ENCODE measurements at places on chromosomes 1 and 21.
A peak's percentile ranks its signal among the peaks of the same experiment; 100 is the strongest.

GRCh38 chr1:211420389-211420788 lies 71.6 kb downstream of the RD3 start:
- no peak for DNase-seq

DNA sequence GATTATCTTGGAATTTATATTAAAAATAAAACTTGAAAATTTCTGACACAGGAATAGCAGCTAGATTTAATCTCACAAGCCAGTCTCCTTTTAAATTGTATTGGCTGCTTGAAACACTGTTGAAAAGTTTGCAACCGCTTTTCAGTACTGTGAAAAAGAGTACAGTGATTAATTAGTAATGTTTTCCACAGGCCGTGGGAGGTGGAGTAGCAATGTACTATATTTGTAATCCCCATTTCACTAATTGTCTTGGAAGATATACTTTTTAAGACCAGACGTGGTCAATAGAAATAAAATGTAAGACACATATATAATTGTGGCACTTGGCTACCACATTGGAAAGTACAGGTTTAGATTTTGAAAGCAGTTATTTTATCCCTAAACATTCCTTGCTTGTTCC lies 40.8 kb upstream of the MYOCOS start:
- DNase-seq, result peak; percentile 7

GRCh38 chr21:18274370-18274769 lies 29.7 kb downstream of the CHODL start:
- no peak for DNase-seq

- no peak for DNase-seq
Measured at GRCh38 chr1:178723546-178723945, 1.5 kb upstream of the RALGPS2 start.

DNA sequence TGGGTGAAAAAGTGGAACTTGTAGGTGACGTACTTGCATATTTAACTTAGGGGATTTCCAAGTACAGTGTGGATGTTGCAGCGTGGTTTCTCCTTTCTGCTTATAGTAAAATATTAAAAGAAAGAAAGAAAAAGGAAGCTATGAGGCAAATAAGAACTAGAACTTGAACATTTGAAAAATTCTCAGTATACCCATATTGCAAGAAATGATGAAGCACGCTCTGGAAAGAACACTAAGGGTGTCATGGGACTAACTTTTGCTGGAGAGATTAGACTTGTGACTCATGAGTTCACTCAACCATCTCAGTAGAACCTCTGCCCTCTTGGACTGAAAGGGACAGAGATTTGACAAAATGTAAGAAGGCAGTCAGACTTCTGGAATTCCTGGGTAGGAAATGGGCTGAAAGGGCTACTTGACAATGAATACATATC lies 704.5 kb upstream of the ADGRL4 start:
- DNase-seq, result no peak

GRCh38 chr1:76379506-76379905 lies 305.0 kb downstream of the ST6GALNAC3 start:
- no peak for DNase-seq

GRCh38 chr1:30318413-30318812 lies 405.0 kb downstream of the MATN1 start:
- no peak for DNase-seq

DNA sequence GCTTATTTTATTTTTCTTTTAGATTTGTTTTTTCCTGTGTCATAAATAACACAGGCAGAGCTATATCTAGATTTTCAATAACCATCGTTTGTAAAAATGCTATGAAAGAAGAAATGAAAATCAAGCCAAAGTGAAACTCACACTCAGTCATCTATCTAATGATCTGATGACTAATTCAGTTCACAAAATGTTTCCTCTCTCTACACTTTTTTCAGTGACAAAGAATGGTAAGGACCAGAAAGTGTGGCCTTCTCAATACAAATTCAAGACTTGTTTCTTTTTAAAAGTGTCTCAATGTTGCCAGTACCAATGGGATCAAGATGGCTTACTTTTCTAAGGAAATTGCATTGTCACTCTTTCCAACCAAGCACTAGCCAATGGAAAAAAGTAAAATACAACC lies 282.8 kb upstream of the PKN2 start:
- no peak for DNase-seq

- no peak for DNase-seq
Measured at GRCh38 chr1:69175053-69175452, 392.7 kb upstream of the LRRC7 start.

- DNase-seq, result no peak
Measured at GRCh38 chr21:43619344-43619743, 39.9 kb downstream of the HSF2BP start.

DNA sequence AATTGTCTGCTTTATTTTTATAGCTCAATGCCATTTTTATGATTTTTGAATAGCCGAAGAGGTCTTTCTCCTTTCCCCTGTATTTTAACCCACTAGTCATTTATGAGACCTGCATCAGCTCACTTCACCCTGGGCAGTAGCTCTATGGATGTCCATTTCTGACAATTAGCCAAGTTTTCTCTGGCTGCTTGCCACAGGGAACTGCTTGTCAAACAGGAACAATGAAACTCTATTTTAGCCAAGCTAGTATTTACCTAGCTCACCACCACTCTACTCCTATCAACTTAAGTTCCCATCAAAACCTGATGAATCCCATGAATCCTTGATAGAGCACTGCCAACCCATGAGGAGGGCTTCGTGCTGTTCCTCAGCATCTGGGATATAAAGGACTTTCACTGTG lies 406.7 kb downstream of the RWDD3 start:
- DNase-seq, result no peak

- no peak for DNase-seq
Measured at GRCh38 chr1:166981589-166981988, 6.2 kb upstream of the ILDR2 start.

DNA sequence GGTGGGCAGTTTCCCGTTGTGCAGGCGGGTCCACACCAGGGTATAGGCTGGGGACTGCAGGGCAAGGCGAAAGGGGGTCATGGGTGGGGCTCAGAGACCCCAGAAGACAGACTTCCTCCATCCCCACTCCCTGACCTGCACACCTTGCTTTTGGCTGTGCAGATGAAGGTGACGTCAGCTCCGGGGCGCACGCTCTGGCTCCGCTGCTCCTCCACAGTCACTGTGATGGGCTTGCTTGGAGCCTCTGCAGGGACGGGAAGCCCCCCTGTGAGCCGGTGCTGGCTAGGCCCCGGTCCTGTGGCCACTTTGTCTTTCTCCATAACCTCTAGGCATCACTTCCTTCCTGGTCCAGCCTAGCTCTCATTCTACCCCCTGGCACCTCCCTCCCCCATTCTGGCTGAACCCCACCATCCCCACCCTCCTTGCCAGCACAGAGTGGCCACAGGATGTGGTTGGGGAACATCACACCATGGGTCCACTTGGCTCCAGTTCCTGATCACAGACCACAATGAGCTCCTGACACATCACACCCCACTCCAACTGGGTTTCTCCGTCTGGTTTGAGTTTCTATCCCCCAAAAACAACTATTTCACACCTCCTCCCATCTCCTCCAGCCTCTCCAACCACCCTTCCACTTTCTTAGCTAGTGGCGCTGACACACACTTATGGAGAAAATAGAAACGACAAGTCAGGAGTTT lies 45.2 kb downstream of the LDLRAD2 start:
- DNase-seq, result no peak

- DNase-seq, result no peak
Measured at GRCh38 chr1:204080163-204080903, 7.4 kb downstream of the SOX13 start.

DNA sequence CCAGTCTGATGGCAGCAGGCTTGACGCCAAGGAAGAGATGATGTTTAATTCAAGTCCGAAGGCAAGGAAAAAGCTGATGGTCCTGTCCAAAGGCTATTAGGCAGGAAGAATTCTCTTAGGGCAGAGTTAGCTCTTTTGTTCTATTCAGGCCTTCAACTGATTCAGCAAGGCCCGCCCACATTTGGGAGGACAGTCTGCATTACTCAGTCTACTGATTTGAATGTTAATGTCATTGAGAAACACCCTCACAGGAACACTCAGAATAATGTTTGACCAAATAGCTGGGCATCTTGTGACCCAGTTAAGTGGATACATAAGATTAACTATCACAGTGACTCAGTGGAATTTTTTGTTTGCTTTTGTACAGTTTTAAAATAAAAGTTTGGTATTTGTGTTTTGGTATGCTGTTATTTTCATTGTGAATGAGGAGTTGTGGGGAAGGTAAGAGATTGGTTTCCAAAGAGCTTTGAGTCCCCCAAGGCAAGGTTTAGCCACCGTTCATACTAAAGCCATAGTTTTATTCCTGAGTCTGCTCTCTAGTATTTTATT lies 1.7 kb upstream of the ZNF691 start:
- no peak for DNase-seq

DNA sequence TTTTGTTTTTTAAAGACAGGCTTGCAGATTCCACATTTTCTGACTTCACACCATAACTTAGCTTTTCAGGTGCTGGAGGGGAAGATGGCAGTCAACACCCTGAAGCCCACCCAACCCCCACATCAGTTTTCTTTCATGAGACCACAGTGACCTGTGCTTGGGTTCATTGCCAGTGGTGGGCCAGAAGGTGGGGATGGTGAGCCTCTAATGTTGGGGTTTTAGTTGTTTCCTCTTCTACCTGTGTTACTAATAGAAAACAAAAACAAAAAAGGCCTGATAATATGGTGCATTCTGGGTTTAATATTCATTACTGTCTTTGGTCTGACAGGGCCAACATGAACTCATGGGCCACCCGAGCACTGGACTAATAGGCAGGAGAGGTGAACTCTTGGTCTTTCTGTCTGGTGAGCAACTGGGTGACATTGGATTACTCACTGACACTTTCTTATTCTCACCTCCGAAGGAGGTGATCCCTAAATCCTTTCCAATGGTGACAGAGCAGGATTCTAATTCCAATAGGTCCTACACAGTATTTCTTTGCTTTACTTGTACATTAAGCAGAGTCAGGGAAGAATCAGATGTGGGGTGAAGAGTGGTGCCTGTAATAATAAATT lies 132.8 kb downstream of the CLIC6 start:
- DNase-seq, result no peak

DNA sequence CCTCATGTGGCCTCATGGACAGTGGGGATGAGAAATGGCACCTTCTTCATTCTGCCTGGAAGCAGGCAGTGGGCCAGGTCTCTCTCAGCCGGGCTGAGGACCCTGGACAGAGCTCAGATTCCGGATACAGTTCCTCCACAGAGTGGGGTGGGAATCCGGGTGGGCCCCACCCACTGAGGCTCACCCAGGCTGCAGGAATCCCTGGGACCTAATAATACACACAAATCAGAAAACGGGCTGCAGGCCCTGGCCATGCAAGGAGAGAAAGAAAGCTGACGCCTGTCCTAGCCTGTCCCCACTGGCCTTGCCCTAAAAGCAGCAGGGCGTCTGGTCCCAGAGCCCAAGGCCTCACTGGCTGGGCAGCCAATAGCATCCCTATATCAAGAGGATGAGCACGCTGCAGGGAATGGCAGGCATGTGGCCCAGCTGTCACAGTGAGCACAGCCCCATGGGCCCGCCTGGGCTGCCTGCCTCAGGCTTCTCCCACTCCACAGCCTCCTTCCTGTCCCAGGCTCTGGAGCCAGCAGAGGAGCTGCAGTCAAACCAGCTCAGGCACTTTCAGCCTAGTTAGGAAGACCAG lies 25.3 kb downstream of the ACTA1 start:
- no peak for DNase-seq

GRCh38 chr1:114517348-114517747 lies 6.3 kb upstream of the TRIM33 start:
- DNase-seq, result no peak

GRCh38 chr1:156704930-156705320 lies 458 bp downstream of the CRABP2 start:
- peak; percentile 40 for DNase-seq

GRCh38 chr1:8241417-8242014 lies 76.4 kb upstream of the SLC45A1 start:
- DNase-seq, result no peak

GRCh38 chr1:176998183-176998795 lies 166.2 kb downstream of the ASTN1 start:
- DNase-seq, result no peak

DNA sequence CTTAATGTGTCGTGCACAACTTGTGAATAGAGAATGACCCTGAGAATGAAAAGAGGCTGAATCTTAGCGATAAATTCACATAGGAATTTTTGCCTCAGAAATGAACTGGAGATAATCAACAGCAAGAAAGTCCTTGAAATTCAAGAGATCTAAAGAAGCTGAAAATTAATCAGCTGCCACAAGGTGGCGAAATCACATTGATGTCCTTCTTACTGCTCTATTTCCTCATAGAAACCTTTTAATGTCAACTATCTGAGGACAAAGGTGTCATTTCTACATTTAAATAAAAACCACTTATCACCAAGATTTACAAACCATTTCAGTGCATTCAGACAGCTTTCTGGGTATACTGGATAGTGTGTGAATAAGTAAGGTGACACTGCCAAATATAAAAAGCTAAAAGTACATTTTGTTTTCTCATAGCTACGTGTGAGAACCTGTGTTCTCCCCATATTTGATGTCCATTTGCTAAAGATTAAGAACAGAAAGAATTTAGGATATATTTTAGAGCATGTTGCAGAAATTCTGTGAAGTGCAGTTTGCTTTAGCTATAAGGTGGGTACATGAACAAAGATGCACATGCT lies 485.3 kb upstream of the PTBP2 start:
- DNase-seq, result no peak

DNA sequence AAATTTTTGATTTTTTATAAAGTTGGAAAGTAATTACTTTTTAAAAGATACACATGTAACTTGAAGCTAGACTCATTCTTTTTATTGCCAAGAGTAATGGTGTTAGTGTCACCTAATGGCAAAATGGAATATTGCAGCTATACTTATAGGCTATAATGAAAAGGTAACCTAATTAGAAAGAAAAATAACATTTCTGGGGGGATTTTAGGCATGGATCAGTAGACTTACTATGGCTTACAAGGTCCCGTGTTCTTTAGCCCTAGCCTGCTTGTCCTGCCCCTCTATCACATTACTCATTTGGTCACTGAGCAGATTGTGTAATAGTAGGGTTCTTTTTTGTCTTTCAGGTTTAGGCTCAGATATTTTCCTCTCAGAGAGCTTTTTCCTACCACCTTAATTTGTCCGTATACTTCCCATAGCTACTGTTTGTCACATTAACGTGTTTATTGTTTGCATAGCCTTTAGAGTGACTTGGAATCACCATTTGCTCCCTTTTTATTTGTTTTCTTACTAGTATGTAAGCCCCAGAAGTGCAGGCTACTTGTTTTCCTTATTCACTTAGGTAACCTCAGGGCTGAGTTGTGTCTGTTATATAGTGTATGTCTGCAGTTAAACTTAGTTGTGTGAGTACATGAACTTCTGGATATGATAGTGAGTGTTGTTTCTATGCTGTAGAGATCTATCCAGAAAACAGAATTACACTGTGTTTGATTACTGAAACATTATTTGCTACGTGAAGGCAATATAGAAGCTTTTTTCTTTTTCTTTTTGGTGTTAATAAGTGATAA lies 58.7 kb downstream of the RABGAP1L start:
- no peak for DNase-seq
